ENCODE measurements at places on chromosomes 13 and 19. TPM values are rescaled to one million over a fixed set of nuclear protein-coding genes. Genes with fewer than 3 reads are reported as not detected.

GRCh38 chr13:99312493-99312883 lies 5.3 kb upstream of the GPR183 start:
- no peak for DNase-seq

- no peak for DNase-seq
These were observed 56.5 kb downstream of the HSPH1 start for GRCh38 chr13:31105020-31105795.

IL4I1 gene
- total RNA-seq = not detected

EEF2 gene
- total RNA-seq = 1,471 TPM

- DNase-seq = peak; percentile 23
These were observed 15.4 kb downstream of the SHANK1 start for GRCh38 chr19:50703915-50704796.

GRCh38 chr13:32233062-32233461 lies 82.1 kb downstream of the ZAR1L start:
- no peak for DNase-seq

DNA sequence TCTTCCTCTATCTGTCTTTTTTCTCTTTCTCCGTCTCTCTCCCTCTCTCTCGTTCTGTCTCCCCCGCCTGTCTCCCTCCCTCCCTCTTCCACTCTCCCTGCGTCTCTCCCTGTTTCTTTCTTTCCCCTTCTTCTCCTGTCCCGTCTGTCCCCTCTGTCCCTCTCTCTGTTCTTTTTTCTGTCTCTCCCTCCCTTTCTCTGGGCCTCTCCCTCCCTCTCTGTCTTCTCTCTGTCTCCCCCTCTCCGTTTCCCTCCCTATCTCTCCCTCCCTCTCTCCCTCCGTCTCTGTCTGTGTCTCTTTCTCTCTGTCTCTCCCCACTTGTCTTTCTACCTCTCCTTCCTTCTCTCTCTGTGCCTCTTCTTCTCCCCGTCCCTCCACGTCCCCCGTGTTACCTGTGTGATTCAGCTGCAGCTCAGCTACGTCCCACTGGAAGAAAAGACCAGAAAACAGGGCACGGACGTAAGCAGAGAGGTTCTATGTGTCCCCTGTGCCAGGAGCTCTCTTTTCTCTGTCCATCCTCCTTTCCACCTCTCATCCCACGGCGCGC lies 1.2 kb downstream of the CD70 start:
- no peak for DNase-seq

All from PC-9 (cell line).